ENCODE measurements at places on chromosomes 11 and 22.

- no peak for DNase-seq
Observed at GRCh38 chr11:97033178-97033577, 643.4 kb downstream of the JRKL start.

GRCh38 chr22:50014655-50015401 is 2.3 kb upstream of the IL17REL start:
- DNase-seq, result no peak

DNA sequence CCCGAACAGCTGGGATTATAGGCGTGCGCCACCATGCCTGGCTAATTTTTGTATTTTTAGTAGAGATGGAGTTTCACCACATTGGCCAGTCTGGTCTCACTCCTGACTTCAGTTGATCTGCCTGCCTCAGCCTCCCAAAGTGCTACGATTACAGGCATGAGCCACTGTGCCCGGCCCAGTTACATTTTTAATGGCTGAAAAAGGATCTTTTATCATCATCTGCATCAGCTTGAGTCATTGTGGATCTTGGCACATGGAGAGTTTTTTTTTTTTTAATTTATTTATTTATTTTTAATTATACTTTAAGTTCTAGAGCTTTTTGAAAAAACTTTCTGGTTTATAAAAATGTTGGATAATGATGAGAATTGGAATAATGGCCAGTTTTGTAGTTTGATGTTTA is 8.6 kb downstream of the IGHMBP2 start:
- DNase-seq, result no peak

DNA sequence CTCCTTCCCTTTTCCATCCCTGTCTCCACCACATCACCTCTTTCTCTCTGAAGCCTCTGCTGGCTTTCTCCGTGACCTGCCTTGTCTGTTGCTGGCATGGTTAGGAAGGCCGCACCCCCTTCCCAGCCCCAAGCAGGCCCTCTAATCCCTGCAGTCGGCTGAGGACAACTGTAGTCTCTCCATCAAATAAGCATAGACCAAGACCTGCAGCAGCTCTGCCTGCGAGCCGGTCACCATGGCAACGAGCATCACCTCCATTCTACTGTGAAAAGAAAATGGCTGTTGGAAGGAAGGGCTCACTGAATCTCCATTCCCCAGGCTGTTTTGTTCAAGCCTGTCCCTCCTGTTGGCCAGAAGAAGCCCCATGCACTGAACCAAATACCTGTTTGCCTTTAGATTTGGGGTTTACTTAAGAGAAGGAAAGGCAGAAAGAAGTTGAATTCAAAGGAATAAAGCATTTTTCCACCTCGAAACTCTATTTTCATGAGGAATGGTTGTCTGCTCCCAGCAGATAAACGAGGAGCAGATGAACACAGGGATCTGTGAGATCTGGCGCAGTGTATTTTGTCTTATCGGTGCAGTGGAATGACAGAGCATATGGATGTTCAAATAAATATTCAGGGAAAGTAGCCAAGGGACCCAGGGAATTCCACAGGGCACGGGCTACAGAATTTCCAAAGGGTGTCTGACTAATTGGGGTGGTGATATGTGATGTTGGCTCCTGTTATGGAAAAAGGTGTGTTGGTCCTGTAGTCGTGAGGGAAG is 113.1 kb upstream of the TTC12 start:
- DNase-seq, result no peak

- DNase-seq, result no peak
Observed at GRCh38 chr11:118342503-118343161, at the start of gene CD3D. Gene CD3D (minus strand): TSS chr11:118342705. CDS start chr11:118342607, 98 bp downstream.

- DNase-seq, result no peak
Observed at GRCh38 chr11:39174196-39174595, 2285.3 kb downstream of the LRRC4C start.

GRCh38 chr11:134199531-134199930 is 24.2 kb downstream of the NCAPD3 start:
- DNase-seq, result no peak
